CD4-positive, alpha-beta T cell treated with Interleukin-12 subunit alpha and Interleukin-12 subunit beta, for 1 hour (primary cell): ENCODE measurements at places on chromosomes 1 and 21.

DNA sequence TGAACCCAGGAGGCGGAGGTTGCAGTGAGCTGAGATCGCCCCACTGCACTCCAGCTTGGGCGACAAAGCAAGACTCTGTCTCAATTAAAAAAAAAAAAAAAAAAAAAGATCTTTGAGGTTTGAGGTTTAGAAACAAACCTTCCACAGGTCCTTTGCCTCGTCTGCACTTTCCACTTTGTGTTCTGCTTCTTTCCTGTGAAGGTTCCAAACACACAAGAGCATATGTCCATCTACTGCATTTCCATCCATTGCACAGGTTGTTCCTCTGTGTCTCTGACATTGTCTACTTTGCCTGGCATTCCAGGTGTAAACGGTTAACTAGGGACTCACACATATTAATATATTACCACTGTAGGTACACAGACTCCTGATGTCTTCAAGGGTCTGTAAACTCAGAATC lies 40.1 kb downstream of the DSTYK start:
- DNase-seq = peak; percentile 6

DNA sequence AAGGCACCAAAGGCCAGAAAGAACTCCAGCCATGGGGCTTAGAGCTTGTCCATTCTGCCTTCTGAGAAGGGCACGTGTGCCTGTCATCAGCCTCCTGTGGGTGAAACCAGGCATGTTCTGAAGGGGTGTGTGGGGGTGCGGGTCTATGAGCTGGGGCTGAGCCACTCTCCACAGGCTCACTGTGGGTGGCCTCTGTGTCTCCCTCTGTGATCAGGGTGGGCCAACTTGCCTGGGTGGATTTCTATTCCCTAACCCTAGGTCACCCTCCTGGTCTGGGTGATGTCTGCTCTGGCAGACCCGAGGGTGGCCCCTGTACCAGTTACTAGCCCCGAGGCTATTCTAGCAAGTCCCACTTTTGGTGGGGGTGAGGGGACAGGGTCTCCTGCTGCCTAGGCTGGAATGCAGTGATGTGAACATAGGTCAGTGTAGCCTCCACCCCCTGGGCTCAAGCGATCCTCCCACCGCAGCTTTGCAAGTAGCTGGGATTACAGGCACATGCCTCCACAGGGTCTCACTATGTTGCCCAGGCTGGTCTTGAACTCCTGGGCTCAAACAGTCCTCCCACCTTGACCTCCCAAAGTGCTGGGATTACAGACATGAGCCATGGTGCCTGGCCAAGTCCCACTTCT lies 94.4 kb downstream of the TRIM11 start:
- DNase-seq = no peak

- no peak for DNase-seq
Measured at GRCh38 chr1:36352125-36352909, 28.9 kb upstream of the EVA1B start.

DNA sequence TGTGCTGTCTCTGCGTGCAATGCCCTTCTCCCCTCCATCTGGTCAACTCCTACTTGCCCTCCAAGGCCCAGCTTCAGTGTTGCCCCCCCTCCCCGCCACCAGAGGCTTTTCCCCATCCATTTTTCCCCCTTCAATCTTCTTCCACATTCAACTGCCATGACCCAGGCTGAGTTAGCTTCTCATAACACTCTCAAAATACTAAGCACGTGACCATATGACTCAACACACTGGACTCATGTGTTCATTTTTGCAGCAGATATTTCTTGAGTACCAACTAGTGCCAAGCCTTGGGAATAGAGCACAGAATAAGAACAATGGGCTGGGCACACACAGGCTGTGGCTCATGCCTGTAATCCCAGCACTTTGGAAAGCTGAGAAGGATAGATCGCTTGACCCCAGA lies 132.1 kb downstream of the IGSF21 start:
- DNase-seq = no peak

DNA sequence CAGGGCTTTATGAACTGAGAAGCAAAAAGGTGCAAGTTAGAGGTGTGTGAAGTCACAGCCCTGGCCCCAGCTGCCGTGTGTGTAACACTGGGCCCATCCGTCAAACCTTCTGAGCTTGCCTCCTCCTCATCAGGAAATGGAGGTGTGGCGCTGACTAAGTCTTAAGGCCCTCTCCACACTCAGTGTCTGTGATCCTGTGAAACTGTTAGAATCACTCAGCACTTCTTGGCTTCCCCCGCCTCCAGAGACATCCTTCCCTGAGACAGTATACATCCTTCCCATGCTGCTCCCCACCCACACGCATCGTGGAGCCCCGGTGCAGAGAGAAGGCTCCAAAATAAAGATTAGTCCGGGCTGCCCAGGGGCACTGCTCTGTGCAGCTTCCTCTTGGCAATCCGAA lies 33.3 kb downstream of the LRP8 start:
- peak; percentile 33 for DNase-seq

DNA sequence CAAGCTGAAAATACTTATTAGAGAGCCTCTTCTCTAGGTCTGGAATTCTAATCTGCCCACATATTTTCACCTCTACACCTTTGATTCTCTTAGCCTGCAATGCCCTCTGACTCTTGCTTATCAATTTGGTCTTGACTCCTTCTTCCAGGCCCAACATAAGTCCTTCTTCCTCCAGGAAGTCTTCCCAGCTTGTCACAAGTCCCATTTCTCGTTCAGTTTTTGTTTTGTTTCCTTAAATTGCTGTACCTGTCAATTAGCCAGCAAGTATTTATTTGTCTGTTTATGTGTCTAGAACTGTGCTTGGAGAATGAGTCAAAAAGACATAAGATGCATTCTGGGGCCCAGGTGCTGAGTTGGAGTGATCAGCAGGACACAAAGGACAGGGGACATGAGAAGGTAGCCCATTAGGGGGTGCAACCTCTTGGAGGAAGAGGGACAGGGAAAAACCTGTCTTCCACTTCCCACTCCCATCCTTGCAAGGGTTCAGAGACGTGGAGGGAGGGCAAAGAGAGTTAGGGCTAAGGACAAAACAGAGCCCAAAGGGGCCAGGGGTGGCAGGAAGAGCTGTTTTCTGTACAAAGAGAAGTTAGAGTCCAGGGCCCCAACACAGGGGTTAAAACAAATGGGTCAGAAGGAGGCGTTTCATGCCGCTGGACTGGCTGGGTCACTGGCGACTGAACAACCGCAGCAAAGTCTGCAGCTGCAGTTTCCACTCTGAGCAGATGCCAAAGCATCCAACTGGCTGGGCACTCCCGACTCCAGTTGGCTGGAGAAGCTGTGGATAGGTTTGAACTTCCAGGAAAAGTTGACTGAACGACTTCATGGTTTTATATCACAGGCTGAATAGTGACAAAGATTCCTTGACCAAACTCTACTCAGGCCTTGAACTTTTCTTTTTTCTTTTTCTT lies 10.7 kb upstream of the CNR2 start:
- DNase-seq = no peak
